ENCODE measurements at places on chromosomes 5 and 9.

- DNase-seq, result no peak
These were observed 9.2 kb upstream of the FYB1 start for GRCh38 chr5:39228596-39228995.

- peak; percentile 36 for DNase-seq
These were observed 97.8 kb downstream of the TSSK1B start for GRCh38 chr5:113336975-113337374.

- DNase-seq, result peak; percentile 21
These were observed 41.5 kb downstream of the HACD4 start for GRCh38 chr9:20989923-20990341.

DNA sequence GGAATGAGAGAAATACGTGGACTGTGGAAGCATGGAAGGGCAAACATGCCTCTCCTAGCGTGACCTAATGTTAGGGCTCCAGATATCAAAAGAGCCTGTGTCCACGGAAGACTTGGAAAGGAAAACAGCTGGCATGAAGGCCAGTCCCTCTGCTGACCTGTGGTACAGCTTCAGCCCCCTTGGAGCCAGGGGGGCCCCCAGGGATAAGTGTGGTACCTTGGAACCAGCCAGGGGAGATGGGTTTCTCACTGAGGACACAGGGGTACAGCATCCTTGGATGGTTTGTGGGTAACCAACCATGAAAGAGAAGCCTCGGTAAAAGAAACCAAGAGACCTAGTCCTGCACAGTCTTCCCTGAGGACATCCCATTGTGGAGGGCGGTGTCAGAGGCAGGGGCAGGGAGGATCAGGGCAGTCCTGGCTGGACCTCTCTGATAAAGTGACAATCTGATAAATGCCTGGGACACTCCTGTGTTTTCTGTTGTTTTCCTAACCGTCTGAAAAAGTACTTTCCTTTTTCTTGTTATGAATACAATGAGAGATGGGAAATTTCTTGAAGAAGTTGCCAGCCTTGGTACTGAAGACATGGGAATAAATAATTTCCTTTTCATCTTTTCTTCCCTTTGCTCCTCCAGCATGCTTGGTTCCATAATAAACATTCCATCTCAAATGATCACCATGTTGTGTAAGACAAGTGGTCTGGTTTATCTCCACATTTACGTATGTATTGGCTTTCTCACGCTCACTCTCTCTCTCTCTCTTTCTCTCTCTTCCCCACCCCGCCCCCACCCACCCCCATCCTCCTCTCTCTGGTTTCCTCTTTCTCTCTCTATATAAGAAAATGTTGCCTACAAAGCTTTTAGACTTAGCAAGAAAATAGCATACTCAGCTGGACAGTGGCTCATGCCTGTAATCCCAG lies 102.1 kb downstream of the SUSD1 start:
- no peak for DNase-seq
